RWPE2 (cell line): ENCODE measurements at places on chromosomes 2 and 18.

DNA sequence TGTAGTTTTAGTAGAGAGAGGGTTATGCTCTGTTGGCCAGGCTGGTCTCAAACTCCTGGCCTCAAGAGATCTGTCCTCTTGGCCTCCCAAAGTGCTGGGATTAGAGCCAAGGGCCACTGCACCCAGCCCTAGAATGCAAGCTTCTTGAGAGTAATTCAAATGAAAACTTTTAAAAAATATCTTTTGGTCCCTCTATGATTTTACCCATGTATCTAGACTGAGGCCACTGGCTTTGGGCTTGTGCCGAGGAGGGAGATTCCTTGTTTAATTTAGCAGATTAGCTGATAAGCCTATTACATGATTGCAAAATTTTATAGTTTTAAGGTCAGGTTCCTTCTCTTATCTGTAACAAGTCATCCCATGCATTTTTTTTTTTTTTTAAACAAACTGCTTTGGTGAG, 59.5 kb upstream of the CCDC195 start:
- H3K4me1 ChIP-seq = no peaks in the 10 kb centered on the region
- no peak overlapping the region for H3K27ac ChIP-seq
- no peaks in the 10 kb centered on the region for H3K36me3 ChIP-seq
- no peak overlapping the region for H3K4me3 ChIP-seq
- H3K27me3 ChIP-seq = no peaks in the 10 kb centered on the region

- H3K27ac ChIP-seq = peak overlapping the region; percentile 62
- no peaks in the 10 kb centered on the region for H3K27me3 ChIP-seq
- no peak for DNase-seq
- peaks cover 8% of the 10 kb centered on the region for H3K4me1 ChIP-seq
- H3K36me3 ChIP-seq = peaks cover 23% of the 10 kb centered on the region
Observed at GRCh38 chr2:95121093-95121406, 558 bp downstream of the MRPS5 start.

DNA sequence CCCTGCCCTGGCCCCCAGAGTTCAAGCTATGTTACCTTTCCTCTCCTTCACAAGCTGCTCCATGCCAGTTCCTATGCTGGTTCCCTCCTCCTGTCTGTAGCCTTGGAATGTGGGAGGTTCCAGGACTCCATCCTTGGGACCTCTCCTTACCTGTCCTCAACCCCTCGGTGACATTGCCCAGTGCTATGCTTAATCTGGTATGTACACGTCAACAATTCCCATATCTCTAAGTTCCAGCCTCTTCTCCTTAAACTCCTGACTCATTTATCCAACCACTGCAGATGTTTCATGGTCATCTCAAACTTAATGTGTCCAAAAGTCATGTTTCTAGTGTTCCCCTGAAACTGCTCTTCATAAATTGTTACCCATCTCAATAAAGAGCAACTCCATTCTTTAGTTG, 160.8 kb downstream of the TNS1 start:
- H3K27me3 ChIP-seq = no peaks in the 10 kb centered on the region
- no peak overlapping the region for H3K27ac ChIP-seq
- no peak for DNase-seq
- no peaks in the 10 kb centered on the region for H3K4me1 ChIP-seq

- no peak overlapping the region for H3K4me3 ChIP-seq
- H3K27ac ChIP-seq = no peak overlapping the region
- no peaks in the 10 kb centered on the region for H3K4me1 ChIP-seq
- H3K27me3 ChIP-seq = no peaks in the 10 kb centered on the region
- DNase-seq = no peak
Observed at GRCh38 chr18:52220062-52220591, 119.9 kb upstream of the DCC start.

DNA sequence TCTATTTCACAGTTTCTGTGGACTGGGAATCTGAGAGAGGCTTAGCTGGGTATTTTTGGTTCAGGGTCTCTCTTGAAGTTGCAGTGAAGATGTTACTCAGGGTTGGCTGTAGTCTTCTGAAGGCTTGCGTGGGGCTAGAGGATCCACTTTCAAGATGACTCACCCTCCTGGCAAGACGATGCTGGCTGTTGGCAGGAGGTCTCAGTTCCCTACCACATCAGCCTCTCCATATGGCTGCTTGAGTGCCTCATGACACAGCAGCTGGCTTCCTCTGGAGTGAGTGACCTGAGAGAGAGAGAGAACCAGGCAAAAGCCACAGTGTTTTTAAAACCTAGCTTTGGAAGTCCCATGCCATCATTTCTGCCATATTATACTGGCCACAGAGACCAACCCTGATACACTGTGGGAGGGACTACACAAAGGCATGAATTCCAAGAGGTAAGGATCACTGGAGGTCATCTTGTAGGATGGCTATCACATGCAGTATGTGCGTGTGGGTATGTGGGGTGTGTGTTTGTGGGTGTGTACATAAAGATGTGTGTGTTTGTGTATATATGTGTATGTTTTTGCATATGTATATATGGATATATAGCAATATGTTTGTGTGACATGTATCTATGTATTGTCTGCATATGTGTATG, 25.1 kb downstream of the DNPEP start:
- no peak overlapping the region for H3K27ac ChIP-seq
- H3K27me3 ChIP-seq = peaks cover 31% of the 10 kb centered on the region
- H3K36me3 ChIP-seq = no peaks in the 10 kb centered on the region
- no peaks in the 10 kb centered on the region for H3K4me1 ChIP-seq
- DNase-seq = no peak

DNA sequence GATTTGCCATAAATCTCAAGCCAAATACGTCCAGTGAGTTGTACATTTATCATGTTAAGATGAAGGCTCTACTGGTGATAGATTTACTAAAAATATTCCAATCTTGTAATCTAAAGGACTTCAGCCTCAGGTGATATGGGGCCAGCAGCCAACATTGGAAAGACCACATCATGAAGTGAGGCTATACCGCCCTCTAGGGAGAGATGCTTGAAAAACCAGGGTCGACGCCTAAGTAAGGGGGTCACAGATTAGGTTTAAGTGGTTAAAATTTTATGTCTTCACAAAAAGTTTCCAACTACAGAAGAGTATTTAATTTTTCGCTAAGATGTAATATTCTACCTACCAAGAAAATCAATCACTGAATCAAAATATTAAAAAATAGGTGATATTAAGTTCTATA, 33.3 kb downstream of the DOCK10 start:
- H3K4me1 ChIP-seq = peaks cover 19% of the 10 kb centered on the region
- DNase-seq = no peak
- H3K27me3 ChIP-seq = no peaks in the 10 kb centered on the region
- no peak overlapping the region for H3K27ac ChIP-seq
- no peak overlapping the region for H3K4me3 ChIP-seq
- no peaks in the 10 kb centered on the region for H3K36me3 ChIP-seq

- H3K27ac ChIP-seq = no peak overlapping the region
- DNase-seq = no peak
- no peak overlapping the region for H3K4me3 ChIP-seq
- H3K4me1 ChIP-seq = no peaks in the 10 kb centered on the region
- no peaks in the 10 kb centered on the region for H3K36me3 ChIP-seq
Observed at GRCh38 chr2:45782436-45782835, 131.0 kb downstream of the PRKCE start.

- H3K27me3 ChIP-seq = no peaks in the 10 kb centered on the region
- H3K27ac ChIP-seq = peak overlapping the region; percentile 93
- H3K4me1 ChIP-seq = peaks cover 23% of the 10 kb centered on the region
- DNase-seq = no peak
- H3K4me3 ChIP-seq = no peak overlapping the region
Observed at GRCh38 chr2:85913884-85914881, 25.4 kb upstream of the ST3GAL5 start.

DNA sequence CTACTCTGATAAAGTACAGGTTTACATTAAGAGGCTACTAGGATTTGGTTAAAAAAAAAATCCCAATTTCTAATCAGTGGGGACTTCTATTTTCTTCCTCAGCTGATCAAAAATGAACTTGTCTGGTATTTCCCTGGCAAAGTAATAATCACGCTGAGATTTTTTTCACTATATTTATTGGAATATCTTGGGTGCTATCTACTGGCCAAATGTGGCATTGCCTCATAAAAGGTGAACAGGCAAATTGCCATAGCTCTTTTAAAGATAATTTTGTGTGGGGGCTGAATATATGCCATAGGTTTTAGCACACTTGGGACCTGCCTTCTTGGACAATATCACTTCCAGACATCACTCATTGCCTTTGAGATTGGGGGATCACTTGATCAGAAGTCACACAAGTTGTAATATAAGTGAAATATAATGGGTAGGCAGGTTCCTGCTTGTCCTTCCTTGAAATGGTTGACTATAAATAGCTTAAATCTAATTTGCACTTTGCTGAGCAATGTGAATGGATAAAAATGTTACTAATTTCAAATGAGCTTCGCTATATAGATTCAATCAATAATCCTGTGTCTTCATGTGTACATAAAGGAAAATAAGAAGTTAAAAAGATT, 7.0 kb upstream of the NXPH2 start:
- no peaks in the 10 kb centered on the region for H3K4me1 ChIP-seq
- peaks cover 13% of the 10 kb centered on the region for H3K27me3 ChIP-seq
- H3K36me3 ChIP-seq = no peaks in the 10 kb centered on the region
- DNase-seq = no peak

DNA sequence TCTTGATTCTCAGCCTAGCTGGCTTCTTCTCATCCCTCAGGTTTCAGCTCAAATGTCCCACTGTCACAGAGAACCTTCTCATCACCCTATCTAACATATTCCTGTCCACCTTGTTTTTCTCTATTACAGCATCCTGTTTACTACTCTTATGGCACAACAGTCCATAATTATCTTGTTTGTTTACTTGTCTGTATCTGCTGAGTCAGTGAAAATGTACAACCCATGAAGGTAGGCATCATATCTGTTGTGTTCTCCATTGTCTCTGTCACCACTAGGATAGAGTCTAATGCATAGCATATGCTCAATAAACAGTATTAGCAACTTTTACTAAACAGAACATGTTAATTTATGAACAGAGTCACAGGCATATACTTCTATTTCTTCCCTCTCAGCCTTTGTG, 261.7 kb downstream of the ETAA1 start:
- H3K36me3 ChIP-seq = no peaks in the 10 kb centered on the region
- no peaks in the 10 kb centered on the region for H3K27me3 ChIP-seq
- no peak overlapping the region for H3K4me3 ChIP-seq

DNA sequence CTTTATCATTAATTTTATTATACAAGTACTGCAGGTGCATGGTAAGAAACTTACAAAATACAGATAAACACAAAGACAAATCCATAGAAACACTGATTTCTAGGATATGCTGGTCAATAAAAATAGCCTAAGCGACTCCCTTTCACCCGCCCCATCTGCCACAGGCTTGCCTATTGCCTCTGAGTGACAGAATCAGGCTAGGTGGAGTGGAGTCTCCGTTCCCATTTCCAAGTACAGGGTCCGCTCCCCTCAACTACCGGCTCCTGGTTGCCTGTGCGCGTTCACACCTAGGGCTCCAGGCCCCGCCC, 201 bp upstream of the TRAPPC12 start:
- H3K4me1 ChIP-seq = peaks cover 14% of the 10 kb centered on the region
- H3K36me3 ChIP-seq = peaks cover 33% of the 10 kb centered on the region
- peak overlapping the region; percentile 63 for H3K27ac ChIP-seq
- no peaks in the 10 kb centered on the region for H3K27me3 ChIP-seq

- no peaks in the 10 kb centered on the region for H3K4me1 ChIP-seq
- H3K36me3 ChIP-seq = no peaks in the 10 kb centered on the region
- no peaks in the 10 kb centered on the region for H3K27me3 ChIP-seq
Observed at GRCh38 chr2:128611421-128612320, 293.0 kb upstream of the HS6ST1 start.

DNA sequence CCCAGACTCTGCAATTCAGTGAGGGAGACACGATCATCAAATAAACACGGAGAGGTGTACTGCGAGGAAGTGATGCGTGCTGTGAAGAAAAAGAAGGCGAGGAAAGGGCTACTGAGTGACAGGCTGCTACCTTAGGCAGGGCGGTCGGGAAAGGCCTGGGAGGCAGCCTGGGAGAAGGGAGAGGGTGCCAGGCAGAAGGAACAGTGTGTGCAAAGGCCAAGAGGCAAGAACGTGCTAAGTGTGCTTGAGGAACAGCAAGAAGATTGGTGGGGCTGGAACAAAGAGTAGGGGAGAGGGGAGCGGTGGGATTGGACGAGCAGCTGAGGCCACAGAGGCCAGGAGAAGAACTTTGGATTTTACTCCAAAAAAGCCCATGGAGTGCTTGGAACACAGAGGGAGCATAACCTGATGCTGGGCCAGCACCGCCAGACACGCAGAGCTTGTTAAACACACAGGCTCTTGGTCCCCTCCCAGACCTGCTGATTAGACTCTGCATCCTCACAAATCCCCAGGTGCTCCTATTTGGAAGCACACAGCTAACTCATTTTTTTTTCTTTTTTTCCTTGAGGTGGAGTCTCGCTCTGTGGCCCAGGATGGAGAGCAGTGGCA, 30.4 kb downstream of the SERTAD2 start:
- H3K27me3 ChIP-seq = no peaks in the 10 kb centered on the region
- H3K27ac ChIP-seq = no peak overlapping the region
- no peak overlapping the region for H3K4me3 ChIP-seq
- no peaks in the 10 kb centered on the region for H3K4me1 ChIP-seq
- no peak for DNase-seq
- H3K36me3 ChIP-seq = no peaks in the 10 kb centered on the region

GRCh38 chr2:225165052-225165451, 122.8 kb upstream of the DOCK10 start:
- H3K27ac ChIP-seq = no peak overlapping the region
- no peaks in the 10 kb centered on the region for H3K4me1 ChIP-seq
- no peaks in the 10 kb centered on the region for H3K27me3 ChIP-seq
- no peak for DNase-seq
- no peak overlapping the region for H3K4me3 ChIP-seq

- H3K27me3 ChIP-seq = no peaks in the 10 kb centered on the region
- no peaks in the 10 kb centered on the region for H3K36me3 ChIP-seq
- DNase-seq = no peak
- H3K4me1 ChIP-seq = peaks cover 27% of the 10 kb centered on the region
Observed at GRCh38 chr18:73613706-73614340, 533.8 kb downstream of the FBXO15 start.

- no peak overlapping the region for H3K27ac ChIP-seq
- no peaks in the 10 kb centered on the region for H3K4me1 ChIP-seq
- no peaks in the 10 kb centered on the region for H3K36me3 ChIP-seq
Observed at GRCh38 chr18:37252854-37253393, 312.7 kb downstream of the CELF4 start.

- no peak for DNase-seq
- H3K27me3 ChIP-seq = no peaks in the 10 kb centered on the region
- H3K4me3 ChIP-seq = no peak overlapping the region
- no peak overlapping the region for H3K27ac ChIP-seq
- peaks cover 10% of the 10 kb centered on the region; the same call in 1 of the 2 replicates for H3K36me3 ChIP-seq
Observed at GRCh38 chr2:219459460-219460311, 25.0 kb downstream of the SPEG start.

- H3K27me3 ChIP-seq = no peaks in the 10 kb centered on the region
- no peak overlapping the region for H3K4me3 ChIP-seq
- no peak for DNase-seq
- no peak overlapping the region for H3K27ac ChIP-seq
- peaks cover 74% of the 10 kb centered on the region for H3K36me3 ChIP-seq
Observed at GRCh38 chr2:61295981-61296380, 134.0 kb downstream of the C2orf74 start.
